ENCODE measurements at places on chromosomes 7 and 10.
A peak's percentile ranks its signal among the peaks of the same experiment; 100 is the strongest.

- DNase-seq: no peak
Observed at GRCh38 chr10:69464401-69464800, 13.1 kb downstream of the TSPAN15 start.

DNA sequence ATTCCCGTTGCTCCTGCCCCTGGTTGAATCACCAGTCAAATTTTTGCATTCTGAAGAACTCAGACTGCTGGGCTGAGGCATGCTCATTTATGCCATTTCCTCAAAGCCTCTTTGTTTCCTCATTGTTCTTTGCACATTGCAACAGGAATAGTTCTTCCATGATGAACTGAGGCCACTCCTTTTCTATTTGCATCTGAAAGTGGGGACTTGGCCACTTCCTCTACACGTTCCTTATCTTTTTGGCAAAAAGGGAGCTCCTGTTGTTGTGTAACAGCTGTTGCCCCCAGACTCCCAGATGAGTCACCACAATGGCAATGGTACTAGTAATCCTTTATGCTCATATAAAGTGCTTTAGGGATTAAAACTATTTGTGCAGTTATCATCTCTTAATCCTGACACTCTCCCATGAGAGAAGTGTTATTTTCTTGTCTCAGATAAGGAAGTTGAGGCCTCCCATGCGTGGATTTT, 20.1 kb upstream of the ITPRID1 start:
- no peak for DNase-seq

GRCh38 chr7:33604056-33604455, 301.3 kb upstream of the BMPER start:
- DNase-seq: no peak

GRCh38 chr7:129917934-129918333, 34.8 kb downstream of the UBE2H start:
- no peak for DNase-seq

DNA sequence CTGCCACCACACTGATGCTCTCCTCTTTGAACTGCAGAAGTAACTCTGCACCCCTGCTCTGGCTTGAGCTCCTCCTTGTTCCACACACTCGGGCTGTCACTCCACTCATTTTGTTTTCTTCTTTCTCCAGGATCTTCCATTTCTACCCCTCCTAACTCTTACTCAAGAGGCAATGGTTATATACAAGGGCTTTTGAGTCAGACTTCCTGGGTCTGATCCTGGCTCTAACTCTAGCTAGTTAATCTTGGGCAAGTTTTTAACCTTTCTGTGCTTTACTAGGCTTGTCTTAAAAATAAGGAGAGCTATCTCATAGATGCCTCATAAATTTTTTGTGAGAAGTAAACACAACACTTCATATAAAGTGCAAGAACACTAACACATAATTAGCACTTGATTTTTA, 45.3 kb upstream of the GNAI1 start:
- no peak for DNase-seq

- DNase-seq: no peak
Observed at GRCh38 chr7:54813398-54813797, 54.4 kb upstream of the SEC61G start.

GRCh38 chr10:88932539-88933256, 19.9 kb downstream of the ACTA2 start:
- DNase-seq: peak; percentile 12

DNA sequence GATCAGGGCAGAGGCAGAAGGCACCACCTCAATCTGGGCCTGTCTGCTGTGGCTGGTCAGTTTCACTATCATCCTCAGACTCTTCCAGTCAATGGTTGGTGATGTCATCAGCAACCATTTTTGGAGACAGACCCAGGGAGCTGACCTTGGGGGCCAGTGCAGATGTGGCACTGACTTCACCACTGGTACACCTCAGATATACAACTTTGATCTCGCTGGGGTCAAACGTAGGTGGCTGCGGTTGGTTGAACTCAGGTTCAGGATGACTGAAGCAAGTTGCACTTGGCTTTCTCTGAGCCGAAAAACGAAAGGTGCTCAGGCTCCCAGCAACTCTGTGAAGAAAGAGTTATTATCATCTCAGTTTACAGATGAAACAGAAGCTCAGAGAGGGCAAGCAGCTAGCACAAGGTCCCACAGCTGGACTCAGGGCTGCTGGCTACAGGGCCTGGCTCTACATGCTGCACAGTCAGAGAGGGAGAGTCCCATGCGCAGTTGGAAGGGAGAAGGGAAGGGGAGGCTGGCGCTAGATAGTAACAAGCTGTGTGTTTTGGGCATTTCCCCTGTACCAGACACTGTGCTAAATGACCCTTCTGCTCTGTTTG, 27.2 kb downstream of the ANKRD16 start:
- no peak for DNase-seq

GRCh38 chr7:3805151-3805550, 504.1 kb downstream of the SDK1 start:
- no peak for DNase-seq

GRCh38 chr10:78948621-78949030, 120.1 kb upstream of the ZMIZ1 start:
- no peak for DNase-seq

- no peak for DNase-seq
Observed at GRCh38 chr7:54015251-54015650, 526.9 kb upstream of the VSTM2A start.

DNA sequence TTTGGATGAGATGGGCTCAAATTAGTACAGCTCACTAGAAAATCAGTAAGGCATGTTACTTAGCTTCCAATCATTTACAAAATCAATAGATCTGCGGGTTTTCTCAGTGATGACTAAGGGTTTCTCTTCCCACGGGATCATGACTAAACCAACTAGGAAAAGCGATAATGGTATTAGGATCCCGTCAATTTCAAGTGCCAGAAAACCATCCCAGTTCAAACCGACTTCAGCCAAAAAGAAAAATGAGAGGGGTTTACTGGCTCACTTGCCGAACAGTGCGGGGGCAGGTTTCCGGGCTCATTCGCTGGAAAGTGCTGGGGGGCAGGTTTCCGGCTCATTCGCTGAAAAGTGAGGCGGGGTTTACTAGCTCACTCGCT, 62.1 kb upstream of the LYZL2 start:
- no peak for DNase-seq

DNA sequence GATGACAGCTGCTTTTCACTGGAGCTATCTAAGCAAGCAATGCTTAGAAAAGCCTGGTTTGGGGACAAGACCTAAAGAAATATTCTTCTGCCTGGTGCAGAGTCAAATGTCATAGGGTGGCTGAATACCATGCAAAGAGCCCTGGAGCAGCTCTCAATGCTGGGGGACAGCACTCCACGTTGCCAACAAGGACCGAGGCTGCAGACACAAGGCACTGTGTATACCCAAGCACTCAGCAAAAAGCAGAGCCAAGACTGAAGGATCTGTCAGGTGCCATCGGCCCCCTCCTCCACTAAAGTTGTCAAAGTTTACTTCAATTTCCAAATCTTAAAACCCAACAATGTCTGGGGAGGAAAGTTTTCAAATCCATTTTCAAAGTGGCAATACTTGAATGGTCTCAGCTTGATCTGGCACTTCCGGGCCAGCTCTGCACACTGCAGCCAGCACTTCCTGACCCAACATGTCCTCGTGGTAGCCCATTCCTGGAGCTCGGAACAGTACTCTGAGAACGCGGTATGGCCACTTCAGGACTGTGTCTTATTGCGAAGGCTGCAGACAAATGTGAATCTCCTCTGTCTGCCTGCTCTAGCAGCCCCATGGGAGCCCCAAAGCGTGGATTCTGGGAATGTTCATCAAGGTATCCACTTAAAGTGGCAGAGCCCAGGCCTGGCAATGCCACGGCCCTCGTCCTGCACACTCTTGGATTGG, 191.8 kb downstream of the TNS3 start:
- DNase-seq: no peak

- DNase-seq: no peak
Observed at GRCh38 chr10:47246406-47247147, 53.4 kb upstream of the GDF10 start.

DNA sequence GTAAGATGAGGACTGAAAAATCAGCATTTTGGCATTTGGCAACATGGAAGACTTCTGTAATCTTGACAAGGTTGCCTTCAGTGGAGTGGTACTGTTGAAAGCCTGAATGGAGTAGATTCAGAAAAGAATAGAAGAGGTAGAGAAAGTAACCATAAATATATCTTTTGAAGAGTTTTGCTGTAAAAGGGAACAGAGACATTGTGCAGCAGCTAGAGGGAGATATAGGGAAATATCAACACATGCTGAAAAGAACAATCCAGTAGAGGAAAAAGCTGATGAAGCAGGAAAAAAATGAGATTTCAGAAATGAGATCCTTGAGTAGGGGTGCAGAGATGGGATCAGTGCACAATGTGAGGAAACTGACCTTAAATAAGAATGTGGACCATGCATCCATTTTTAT, 60.0 kb downstream of the RAPGEF5 start:
- DNase-seq: no peak

DNA sequence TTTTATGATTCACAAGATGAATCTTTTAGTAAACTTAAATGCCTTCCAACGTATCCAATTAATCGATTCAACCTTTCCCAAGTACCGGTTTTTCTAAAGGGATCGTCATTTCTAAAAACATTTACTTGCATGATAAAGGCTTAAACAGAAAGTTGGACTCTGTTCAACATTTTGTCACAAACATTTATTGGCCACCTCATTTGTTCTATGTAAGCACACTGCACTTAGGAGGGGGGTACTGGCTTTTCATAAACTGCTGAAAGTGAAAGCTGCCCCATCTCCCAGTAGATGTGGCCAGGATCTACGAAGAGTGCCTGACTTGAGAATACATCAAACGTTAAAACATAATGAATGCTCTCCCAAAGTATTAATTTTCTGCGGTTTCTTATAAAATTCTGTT, 37.3 kb upstream of the LAMB4 start:
- DNase-seq: no peak

DNA sequence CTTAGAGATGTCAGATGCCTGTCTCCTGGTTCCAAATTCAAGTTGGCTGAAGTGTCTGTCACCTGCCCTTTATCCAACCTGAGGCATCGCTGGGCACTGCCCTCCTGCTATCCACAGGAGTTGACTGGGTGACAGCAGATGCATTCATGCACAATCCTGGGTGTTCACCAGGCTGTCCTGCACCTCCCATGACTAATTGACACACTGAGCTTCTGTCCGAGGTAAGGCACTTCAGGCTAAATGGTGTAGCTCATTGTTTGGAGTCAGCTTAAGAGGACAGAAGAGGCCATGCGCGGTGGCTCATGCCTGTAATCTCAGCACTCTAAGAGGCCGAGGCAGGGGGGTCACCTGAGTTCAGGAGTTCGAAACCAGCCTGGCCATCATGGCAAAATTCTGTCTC, 2.4 kb downstream of the UCMA start:
- DNase-seq: no peak

DNA sequence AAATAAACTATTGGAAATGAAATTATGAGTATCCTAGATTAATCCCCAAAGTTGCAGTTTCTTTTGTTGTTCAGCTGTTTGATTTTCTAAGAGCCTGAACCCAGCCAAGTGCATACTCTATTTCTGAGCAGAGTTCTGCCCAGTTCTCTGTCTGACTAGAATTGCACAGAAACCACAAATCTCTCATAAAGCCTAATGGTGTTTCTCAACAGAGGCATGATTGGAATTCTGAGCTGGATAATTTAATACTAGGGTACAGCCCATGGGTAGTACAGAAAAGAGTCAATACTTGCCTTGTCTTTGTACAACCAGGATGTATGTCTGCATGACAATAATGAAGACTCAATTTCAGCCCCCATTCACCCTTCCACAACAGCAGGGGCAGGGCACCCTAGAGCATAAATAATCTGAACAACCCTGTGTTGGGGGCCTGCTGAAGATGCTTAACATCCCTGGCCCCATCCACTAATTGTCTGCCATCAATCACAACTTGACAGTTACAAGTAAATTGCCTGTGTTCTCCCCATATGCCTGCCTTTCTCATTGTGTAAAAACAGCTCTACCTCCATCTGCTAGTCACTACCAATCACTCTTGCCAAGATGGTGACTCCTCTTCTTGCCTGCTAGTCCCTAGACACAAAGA, 114.4 kb downstream of the NPSR1 start:
- DNase-seq: no peak

DNA sequence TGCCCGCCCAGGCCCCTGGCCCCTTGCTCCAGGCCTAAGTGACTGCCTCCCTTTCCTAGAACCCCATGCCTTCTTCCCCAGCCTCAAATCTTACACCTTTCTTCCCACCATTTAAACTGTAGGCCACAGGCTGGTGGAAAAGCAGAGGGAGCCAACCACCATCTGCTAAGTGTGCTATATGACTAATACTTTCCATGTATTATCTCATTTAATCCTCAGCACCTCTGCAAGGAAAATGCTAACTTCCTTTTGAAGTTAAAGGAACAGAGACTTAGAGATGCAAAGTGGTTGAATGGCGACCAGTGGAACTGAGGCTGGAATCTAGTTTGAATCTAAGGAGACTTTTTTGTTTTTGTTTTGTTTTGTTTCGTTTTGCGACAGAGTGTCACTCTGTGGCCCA, 17.8 kb upstream of the MTPAP start:
- DNase-seq: no peak

GRCh38 chr10:86849181-86849894, 92.9 kb downstream of the BMPR1A start:
- no peak for DNase-seq

DNA sequence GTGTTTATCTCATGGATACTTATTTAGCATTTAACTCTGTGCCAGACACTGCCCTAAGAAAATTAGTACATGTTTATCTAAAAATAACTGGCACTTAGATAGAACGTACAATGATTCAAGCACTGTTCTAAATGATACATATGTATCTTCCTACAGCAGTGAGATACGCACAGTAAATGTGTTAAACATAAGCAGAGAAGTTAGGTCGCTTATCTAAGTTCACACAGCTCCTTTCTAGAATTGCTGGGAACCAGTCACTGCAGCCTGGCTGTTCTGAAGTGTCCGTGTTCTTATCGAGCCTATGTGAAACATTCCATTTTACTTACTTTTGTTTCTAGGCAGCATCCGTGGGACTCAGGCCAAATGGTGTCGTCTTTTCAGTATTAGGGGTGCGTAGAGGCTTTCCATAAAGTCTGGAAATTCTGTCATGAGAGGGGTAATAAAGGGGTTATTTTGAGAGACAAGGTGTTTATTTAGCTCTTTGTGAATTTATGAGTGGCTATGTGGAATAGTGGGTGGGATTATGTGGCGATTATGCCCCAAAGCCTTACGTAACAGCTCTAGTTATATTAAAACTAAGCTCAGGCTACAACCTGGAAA, 186.9 kb downstream of the SND1 start:
- no peak for DNase-seq

GRCh38 chr10:92830478-92831389, 17.6 kb upstream of the EXOC6 start:
- no peak for DNase-seq

GRCh38 chr10:46106410-46107255, 60.6 kb upstream of the MSMB start:
- peak; percentile 36 for DNase-seq

- DNase-seq: no peak
Observed at GRCh38 chr7:80563561-80564327, 51.9 kb upstream of the GNAT3 start.
